ENCODE measurements at places on chromosomes 6 and 20.

GRCh38 chr6:36389353-36389752 lies 1.9 kb upstream of the ETV7 start:
- DNase-seq: no peak

DNA sequence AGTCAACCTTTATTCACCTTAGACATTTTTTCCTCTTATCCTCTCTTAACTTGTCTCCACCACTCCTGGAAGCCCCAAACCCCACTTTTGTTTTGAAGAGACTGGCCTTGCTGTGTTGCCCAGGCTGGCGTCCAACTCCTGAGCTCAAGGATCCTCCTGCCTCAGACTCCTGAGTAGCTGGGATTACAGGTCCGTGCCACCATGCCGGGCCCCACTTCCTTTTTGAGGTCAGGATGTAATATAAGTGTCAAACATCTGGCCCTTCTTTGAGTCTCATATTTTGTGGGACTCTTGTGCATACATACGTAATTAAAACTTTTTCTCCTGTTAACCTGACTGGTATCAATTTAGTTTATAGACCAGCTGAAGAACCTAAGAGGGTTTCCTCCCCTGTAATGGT lies 1.4 kb upstream of the CDK19 start:
- no peak for DNase-seq

DNA sequence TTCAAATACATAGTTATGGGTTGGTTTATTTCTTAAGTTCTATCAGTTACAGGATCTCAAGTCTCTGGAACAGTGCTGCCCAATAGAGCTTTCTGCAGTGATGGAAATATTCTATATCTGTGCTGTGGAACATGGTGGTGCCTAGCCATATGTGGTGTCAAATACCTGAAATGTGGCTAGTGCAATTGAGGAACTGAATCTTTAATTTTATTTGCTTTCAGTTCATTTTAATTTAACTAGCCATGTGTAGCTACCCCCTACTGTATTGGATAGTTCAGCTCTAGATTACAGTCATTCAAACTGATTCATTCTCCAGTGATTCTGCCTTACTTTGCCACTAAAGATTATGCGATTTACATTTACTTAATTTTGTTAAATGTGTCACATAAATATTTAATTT lies 503.2 kb downstream of the CDKAL1 start:
- no peak for DNase-seq

DNA sequence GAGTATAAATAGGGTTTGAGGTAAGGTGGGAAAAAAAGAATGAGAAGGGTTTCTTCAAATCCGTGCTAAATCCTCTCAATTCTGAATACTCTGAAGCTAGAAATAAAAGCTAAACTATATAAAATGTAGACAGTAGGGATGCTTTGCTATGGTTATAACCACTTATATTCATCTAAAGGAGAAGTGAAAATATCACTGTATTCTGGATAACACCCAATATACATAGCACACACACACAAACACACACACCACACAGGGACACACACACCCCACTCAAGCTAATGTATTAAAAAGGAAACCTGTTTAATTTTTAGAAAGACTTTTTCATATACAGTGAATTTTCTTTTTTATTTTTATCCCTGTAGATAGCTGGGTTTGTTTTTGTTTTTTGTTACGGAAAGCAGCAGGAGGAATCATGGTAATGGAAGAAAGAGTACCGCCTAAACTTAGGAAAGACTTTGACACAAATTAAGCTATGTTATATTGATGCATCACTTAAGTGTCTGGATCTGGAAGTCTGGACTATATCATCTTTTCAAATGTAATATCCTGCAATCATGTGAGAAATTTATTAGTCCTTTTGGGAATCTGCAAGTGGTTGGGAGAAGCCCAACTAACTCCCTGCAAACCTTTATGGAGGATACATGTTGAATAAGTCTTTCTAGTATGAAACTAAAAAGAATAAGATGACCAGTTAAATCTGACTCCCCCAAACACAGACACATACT lies 68.4 kb upstream of the FABP7 start:
- DNase-seq: no peak

- DNase-seq: no peak
These were observed 54.2 kb upstream of the MLN start for GRCh38 chr6:33857932-33858475.

GRCh38 chr20:36205026-36205425 lies 31.3 kb upstream of the AAR2 start:
- DNase-seq: no peak

DNA sequence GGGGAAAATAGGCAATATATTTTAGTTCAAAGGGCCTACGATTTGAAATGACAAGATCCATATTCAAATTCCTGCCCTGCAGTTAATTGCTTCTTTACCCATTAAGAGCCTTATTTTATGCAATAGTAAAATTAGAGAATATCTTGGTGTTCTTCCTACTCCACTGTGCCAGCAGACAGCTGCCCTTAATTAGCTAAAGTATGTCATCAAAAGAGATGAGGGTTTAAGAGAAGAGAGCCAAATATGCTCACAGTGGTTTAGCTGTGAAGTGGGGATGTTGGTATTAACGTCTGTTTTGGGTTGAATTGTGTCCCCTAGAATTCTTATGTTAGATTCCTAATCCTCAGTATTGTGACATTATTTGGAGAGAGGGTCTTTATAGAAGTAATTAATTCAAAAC lies 148.1 kb downstream of the MOXD1 start:
- no peak for DNase-seq

- no peak for DNase-seq
These were observed 122.8 kb upstream of the THBS2 start for GRCh38 chr6:169376458-169376857.

GRCh38 chr6:74505391-74505790 lies 700.5 kb downstream of the COL12A1 start:
- no peak for DNase-seq

DNA sequence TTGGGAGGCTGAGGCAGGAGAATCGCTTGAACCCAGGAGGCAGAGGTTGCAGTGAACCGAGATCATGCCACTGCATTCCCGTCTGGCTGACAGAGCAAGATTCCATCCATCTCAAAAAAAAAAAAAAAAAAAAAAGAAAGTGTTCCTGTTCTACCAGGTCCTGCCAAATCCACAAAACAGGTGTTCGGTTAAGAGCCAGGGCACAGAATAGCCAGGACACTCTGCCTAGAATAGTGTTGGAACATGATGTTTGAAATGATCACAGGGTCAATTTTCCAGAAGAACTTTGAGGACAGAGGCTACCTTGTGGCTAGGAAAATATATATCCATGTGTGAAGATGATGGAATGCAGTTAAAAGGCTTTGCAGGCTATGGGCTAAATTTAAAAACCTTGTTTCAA lies 63.6 kb upstream of the TRAF3IP2 start:
- DNase-seq: no peak

GRCh38 chr6:69096681-69097080 lies 461.6 kb downstream of the ADGRB3 start:
- no peak for DNase-seq

GRCh38 chr6:25142506-25142905 lies 136.7 kb upstream of the CARMIL1 start:
- no peak for DNase-seq

- no peak for DNase-seq
These were observed 47.6 kb downstream of the MDGA1 start for GRCh38 chr6:37650071-37650481.
